ENCODE measurements at places on chromosomes 6 and 20.

- DNase-seq = no peak
Measured at GRCh38 chr6:147510929-147511590, 2.6 kb downstream of the SAMD5 start.

GRCh38 chr6:126909493-126909892 is 209.0 kb upstream of the RSPO3 start:
- DNase-seq = no peak

DNA sequence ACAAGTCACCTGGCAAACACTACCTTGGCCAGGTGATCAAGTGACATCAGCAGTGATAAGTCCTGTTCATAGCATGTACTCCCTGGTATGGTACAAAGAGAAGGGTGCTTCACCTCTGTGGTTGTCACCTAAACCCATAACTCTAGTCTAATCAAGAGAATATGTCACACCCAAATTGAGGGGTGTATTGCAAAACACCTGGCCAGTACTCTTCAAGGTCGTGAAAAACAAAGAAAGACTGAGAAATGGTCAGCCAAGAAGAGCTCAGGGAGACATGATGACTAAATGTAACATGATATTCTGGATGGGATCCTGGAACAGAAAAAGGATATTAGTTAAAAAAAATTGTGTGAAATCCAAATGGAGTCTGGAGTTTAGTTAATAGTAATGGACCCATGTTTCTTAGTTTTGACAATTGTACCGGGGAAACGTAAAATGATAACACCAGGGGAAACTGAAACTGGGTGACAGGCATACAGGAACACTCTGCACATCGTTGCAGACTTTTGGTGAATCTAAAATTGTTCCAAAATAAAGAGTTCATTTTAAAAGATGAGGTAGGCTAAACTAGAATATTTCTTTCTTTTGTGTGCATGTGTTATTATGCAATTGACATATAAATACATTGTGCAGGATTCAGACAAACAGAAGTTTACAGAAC is 262.0 kb downstream of the CDC5L start:
- DNase-seq = no peak

DNA sequence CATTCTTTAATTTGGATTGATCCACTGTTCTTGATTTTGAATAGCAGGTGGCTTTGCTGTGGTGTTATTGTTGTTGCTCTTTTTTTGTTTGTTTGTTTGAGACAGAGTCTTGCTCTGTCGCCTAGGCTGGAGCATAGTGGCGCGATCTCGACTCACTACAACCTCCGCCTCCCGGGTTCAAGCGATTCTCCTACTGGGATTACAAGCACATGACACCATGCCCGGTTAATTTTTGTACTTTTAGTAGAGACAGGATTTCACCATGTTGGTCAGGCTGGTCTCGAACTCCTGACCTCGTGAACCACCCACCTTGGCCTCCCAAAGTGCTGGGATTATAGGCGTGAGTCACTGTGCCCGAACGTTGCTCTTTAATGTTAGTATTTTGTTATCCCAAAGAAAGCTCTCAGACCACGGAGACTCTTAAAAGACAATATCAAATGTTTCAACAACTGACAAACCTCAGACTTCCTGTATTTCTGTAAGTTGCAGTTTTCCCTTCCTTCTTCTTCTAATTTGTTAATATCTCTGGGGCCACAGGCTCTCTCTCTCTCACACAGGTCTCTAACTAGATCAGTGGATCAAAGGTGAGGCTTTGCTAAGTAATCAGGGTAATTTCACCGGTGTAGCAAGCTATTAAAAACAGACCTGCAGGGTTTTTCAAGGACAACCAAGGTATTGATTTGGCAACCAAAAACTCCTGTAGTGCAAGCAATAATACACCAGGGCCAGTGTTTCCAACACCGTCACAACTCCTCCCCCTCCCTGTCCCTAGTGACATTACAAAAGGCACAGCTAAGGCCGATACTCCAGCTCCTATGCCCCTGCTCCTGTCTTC is 48.8 kb upstream of the ZNF217 start:
- DNase-seq = no peak

DNA sequence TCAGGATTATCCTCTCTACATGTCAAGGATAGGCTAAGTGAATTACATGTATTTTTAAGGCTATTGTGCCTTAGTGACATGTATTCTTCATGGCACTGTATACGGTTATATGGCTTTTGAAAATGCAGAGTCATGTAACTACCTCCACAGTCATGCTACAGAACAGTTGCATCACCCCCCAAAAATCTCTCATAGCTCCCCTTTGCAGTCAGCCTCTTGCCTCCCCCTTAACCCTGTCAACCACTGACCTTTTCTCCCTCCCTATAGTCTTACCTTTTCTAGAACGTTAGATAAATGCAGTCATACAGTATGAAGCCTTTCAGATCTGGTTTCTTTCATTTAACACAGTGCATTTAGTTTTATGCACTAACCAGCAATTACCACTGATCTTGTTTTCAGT is 10.3 kb upstream of the RNF24 start:
- no peak for DNase-seq

Measured in NCI-H1694 treated with DMSO at 0.1 percent for 48 hours (cell line).